ENCODE measurements at places on chromosomes 11 and 22.

- no peak for DNase-seq
Observed at GRCh38 chr11:76664578-76665061, 5.9 kb downstream of the LRRC32 start.

DNA sequence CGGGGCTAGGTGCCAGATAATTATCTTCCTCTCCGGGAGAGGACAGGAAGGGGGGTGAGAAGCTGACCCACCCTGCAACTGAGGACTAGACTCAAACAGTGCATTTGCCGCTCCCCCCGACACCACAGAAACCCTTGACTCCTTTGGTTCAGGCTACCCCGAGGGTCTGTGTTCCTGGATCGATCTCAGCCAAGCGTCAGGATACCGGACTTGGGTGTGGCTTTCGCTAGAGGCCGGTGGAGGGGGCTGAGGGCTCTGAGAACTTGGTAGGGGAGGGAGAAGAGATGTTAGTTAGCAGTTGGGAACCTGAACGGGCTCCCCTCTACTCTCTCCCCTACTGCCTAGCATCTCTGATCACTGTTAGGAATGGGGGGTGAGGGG is 840 bp downstream of the SEZ6L start:
- no peak for DNase-seq

DNA sequence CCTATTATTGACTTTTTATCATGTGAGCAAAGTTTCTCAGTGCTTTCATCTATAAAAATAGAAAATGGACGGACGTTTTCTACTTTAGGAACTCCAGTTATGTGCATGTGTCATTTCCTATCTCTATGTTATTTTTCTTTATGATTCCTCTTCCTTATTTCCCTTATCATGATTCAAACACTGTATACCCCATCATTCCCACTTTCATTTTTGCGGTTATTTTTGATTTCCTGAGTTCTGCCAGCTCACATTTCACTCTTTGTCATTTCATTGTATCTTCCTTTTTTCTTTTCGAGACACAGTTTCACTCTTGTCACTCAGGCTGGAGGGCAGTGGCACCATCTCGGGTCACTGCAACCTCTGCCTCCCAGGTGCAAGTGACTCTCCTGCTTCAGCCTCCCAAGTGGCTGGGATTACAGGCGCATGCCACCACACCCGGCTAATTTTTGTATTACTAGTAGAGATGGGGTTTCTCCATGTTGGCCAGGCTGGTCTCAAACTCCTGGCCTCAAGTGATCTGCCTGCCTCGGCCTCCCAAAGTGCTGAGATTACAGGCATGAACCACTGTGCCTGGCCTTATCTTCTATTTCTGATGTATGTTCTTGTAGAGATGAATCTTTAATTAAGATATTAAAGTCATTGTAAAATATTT is 21.5 kb downstream of the C11orf58 start:
- no peak for DNase-seq

DNA sequence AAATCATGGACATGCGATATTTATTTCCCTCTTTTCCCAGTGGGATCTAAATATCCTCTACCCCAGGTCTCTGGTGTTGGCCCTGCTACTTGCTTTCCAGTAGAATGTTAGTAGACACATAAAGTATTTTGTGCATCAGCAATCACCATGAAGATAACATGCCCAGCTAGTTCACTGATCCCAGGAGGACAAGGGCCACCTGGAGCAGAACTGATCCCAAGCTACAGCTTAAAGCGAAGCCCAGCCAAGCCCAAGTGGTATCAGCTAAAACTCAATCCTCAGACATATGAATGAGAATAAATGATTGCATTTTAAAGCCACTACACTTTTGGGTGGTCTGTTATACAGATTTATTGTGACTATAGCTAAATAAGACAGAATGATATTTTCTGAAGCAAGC is 516.2 kb downstream of the INSC start:
- DNase-seq, result no peak

- no peak for DNase-seq
Observed at GRCh38 chr22:27962268-27963044, 43.4 kb upstream of the PITPNB start.
